ENCODE measurements at places on chromosomes 4 and X.

- no peak for DNase-seq
These were observed 61.8 kb upstream of the CITED1 start for GRCh38 chrX:72367516-72367915.

DNA sequence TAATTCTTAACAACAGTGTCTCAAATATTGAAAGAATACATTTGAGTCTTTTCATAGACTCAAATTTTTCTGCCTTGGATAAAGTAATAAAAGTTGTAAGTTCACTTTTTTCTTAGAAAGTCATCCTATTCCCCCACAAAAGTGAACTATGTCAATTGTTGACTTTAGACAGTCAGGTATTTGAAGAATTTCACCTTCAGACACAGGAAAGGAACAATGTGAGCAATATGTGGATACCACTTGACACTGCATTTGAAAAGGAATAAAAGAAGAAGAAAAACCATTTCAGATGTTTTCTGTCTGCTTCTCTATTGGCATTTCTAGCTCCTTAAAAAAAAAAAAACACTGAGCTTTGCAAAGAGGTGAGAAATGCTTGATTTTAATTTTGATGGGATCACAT lies 1389.0 kb upstream of the IGFBP7 start:
- no peak for DNase-seq

DNA sequence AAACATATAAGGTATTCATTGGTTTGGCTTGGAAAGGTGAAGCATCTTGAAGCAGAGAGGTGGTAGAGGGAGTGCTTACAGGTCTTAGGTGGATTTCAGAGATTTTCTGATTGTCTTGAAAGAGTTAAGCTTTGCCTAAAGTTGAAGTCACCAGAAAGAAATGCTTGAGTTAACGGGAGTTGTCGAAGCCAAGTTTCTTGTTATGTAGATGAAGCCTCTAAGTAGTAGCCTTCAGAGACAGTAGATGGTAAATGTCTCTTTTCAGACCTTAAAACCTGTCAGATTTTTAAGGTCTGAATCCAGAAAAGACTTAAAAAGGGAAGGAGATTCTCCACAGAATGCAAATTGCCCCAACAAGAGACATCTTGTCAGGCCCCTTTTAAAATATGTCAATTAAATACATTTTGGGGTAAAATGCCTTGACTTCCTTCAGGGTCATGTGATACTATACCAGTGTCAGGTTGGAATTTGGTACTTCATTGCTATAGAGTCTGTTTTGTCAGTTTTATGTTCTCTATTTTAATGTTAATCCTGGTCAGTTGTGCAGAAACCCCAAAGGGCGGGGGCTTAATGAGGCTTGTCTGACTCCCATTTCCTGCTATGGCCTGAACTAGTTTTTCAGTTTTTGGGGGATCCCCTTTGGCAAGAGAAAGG lies 81.0 kb downstream of the PCDH18 start:
- DNase-seq: no peak

GRCh38 chr4:128301979-128302378 lies 14.4 kb upstream of the PGRMC2 start:
- no peak for DNase-seq

DNA sequence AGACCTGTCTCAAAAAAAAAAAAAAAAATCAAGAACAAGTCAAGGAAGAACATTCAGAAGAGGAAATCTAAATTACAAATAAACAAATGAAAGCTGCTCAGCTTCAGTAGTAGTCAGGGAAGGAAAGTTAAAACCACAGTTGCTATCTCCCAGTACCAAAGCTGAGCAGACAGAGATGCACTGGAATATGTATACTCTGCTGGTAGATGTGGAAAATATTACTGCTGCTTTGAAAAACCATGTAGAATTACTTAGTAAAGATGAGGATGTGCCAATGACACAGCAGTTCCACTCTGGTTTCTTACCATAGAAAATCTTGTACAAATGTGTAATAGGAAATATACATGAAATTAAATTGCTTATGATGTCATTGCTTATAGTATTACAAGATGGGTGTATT lies 25.1 kb upstream of the PRKX start:
- no peak for DNase-seq

GRCh38 chrX:135434258-135435138 lies 12.8 kb downstream of the SMIM10L2A start:
- no peak for DNase-seq

- no peak for DNase-seq
These were observed 76.2 kb upstream of the CD99 start for GRCh38 chrX:2614911-2615310.

DNA sequence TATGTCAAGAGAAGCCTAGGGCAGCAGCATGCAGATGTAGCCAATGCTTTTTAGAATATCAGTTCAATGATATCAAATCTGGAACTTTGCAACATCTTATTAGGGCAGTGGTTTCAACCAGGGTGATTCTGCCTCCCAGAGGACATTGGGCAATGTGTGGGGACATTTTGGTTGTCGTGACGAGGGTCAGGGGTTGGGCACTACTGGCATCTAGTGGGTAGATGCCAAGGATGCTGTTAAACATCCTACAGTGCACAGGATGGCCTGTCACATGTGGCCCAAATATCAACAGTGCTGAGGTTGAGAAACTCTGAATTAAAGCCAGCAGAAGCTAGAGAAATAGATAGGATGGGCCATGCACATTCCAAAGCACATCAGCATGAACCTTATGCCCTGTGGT lies 152.3 kb downstream of the AMELX start:
- no peak for DNase-seq

- DNase-seq: no peak
These were observed 27.8 kb downstream of the PAPSS1 start for GRCh38 chr4:107692202-107692601.

DNA sequence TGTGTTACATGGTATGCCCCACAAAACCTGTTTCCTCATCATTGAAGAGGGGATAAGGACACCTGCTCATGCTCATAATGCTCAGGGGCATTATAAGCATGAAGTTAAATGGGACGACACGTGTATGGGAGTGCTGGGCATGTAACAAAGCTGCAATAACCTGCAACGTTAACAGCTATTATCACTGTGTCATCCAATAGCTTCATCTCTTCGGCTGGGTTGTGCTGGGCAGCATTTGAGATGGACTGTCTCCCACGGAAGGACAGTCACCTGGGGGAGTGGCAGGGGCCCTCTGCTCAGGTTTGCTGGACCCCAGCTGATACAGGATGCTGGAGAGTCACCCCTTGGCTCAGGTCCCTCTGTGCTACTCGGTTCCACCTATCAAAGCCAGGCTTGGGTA lies 94.5 kb downstream of the NSUN7 start:
- DNase-seq: no peak

- no peak for DNase-seq
These were observed 39.4 kb downstream of the ANTXR2 start for GRCh38 chr4:80033581-80033980.

Measured in stimulated activated CD4-positive, alpha-beta T cell treated with anti-CD3 and anti-CD28 coated beads, Interleukin-15, amount 100 ng/mL, for 1 hour (primary cell).